ENCODE measurements at places on chromosomes 13 and 19.

- DNase-seq = no peak
Measured at GRCh38 chr19:37719927-37720265, 335 bp upstream of the ZNF607 start.

- no peak for DNase-seq
Measured at GRCh38 chr19:18507021-18507726, 14.7 kb downstream of the ELL start.

DNA sequence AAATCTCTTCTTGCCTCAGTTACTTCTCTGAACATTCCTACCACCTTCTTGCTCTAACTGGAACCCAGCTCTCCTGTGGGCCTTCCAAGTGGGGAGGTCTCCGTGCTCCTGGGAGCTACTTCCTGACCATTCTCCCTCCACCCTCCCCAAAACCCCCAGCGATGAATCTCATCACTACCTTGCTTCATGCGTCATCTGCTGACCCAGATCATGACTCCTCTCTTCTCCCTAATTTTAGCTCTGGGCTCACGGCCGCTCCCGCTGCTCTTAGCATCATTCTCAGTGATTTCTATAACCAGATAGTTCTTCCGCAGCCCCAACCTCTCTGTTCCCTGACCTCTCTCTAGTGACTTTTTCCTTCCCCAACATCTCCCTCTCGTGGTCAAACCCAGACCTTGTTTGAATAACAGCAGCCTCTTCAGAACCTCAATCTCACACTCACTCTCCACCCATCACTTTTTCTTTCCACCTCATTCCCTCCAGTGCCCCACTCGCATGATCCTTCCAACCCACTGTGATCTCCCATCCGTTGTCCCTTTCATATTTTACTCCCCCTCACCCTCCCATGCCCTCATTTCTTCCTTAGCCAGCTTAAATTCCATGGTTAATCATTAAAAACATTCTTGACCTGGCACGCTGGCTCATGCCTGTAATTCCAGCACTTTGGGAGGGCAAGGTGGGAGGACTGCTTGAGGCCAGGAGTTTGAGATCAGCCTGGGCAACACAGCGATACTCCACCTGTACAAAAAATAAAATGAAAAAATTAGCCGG lies 21.8 kb downstream of the MRPS12 start:
- no peak for DNase-seq

DNA sequence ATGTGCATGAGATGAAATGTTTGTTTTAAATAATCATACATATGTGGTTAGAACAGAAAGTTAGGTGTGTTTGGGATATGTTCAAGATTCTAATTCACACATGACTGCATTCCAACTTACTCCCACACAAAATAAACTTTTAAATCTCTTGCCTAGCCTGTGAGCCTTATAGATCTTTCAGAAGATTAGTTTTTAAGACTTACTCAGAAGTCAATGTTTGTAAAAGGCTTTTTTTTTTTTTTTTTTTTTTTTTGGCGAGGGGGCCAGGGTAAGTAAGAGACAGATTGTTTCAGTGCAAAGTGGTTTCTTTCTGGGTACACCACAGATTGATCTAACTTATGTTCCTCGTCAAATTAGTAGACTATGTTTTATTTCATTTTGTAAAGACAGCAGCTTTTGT lies 39.1 kb downstream of the GPR180 start:
- DNase-seq = no peak

- DNase-seq = no peak
Measured at GRCh38 chr13:73403355-73404120, 344.7 kb downstream of the KLF5 start.

DNA sequence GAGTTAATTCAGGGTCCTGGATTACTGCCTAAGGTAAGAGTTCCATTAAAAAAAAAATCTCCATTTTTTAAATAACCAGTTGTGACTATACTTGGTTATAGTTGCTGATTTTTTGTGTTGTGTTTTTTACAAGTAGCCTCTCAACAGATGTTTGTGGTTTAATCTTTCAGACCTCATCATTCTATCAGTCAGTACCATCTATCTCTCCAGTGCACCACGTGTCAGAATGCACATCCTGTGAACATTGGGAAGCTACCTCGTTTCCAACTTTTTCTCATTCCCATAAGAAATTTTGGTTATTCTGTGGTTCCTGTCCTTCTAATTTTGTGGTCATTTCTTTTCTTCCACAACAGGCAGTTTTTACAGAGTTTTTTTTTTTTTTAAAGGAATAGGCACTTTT lies 39.2 kb downstream of the WDFY2 start:
- DNase-seq = no peak

- DNase-seq = no peak
Measured at GRCh38 chr13:43132911-43133310, 109.5 kb downstream of the DNAJC15 start.
